T-helper 1 cell (primary cell): ENCODE measurements at places on chromosomes 1 and 21.

GRCh38 chr1:59680044-59680443 lies 134.7 kb upstream of the HOOK1 start:
- DNase-seq, result no peak

DNA sequence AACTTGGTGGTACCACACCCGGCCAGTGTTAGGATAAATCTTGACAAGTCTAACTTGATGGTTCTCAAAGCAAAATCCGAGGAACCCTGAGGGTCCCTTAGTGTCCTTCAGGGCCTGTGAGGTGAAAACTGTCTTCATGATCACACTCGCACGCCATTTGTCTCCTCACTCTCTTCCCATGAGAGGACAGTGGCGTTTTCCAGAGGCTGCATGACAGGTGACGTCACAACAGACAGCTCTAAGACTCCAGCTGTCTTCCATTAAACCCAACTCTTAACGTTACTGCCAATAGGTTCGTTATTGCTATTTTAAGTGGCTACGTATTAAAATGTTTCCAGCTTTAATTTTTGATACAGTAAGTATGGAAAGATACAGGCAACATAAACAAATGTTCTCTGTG lies 13.8 kb downstream of the CFAP74 start:
- DNase-seq, result no peak

DNA sequence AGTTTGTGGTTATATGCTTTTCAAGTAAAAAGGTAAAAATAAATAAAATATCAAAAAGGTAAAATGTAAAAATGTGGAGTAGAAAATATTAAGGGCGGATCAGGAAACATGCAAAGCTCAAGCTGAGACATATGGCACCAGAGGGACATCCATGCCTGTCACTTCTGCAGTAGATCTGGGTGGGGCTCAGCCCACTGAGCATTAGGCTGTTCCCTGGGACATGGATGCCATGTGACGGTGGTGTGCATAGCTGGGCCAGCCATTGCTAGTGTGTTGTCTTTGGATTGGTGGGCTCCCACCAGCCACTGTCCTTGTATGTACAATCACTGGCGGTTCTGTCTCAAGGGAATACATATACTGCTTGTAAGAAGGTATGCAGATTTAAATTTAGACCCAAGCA lies 3.0 kb downstream of the TTC13 start:
- no peak for DNase-seq

DNA sequence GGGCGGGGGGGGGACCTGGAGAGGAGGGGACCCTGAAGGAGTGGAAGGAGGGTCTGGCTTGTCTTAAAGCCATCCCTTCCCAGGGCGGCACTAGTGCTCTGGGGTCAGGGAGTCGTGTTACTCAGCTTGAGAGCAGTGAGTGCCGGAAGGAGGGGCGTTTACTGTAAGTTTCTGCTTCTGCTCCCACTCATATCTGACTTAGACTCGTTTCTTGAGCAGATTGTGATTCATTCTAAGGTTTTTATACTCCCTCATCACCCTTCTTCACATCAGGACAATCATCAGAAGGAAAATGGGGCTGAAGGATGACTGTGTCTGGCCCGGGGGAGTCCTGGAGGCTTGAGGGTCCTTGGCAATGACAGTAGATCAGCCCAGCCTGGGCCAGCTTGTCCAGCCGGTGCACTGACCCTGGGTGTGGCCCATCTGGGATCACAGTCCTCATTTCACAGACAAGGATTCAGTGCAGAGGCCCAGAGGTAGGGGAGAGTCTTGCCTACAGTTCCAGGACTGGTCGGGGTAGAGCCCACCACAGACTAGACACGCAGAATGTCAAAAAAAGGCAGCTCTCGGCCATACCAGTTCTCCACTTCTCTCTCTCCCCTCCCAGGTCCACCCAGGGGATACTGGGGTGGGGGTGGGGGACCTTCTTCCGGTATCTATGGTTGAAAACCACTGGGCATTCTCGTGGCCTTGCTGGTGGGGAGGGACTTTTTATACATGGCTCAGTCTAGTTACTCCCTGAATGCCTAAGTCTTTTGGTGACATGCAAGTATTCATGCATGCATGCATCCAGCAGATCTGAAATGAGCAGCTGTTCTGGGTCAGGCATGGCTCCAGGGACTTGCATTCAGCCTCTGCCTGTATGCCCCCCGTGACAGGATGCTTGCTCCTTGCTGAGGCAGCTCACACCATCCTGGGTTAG lies 5.1 kb downstream of the TNFRSF8 start:
- DNase-seq, result peak; percentile 84
